GF-D8 (cell line): ENCODE measurements at places on chromosomes 6 and 20.

GRCh38 chr6:11392778-11393507 lies 144.6 kb upstream of the TMEM170B start:
- peak; percentile 97 for DNase-seq

GRCh38 chr20:14335052-14335451 lies 2.4 kb downstream of the FLRT3 start:
- DNase-seq = no peak

DNA sequence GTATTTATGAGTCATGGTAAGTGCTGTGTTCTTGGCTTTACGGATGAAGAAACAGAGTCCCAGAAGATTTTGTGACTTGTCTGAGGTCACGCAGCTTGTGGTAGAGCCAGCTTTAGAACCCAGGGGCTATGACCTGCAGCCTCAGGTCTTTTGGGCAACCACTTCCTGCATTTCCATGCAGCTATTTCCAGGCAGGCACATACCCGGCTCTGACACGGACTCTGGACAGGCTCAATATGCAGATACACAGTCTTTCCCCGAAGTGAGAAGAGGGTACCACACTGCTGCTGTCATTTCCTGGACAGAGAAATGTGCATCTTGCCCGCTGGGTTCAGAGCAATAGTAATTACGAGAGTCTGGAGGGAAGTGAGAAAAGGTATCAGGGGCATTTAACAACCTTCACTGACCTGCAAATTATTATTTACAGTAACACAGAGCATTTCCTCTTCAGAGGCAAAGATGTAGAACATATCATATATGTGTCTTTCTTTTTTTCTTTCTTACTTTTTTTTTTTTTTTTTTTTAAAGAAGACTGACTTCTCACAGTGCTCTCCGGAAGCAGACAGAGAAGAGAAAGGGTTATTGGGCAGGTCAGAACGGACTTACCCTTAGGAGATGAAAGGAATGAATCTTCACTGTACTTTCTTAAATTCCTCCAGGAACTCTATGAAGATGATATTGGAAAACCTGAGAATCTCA lies 185.1 kb downstream of the CLIC5 start:
- no peak for DNase-seq

- no peak for DNase-seq
Measured at GRCh38 chr20:62805155-62805710, 598 bp downstream of the OGFR start.

DNA sequence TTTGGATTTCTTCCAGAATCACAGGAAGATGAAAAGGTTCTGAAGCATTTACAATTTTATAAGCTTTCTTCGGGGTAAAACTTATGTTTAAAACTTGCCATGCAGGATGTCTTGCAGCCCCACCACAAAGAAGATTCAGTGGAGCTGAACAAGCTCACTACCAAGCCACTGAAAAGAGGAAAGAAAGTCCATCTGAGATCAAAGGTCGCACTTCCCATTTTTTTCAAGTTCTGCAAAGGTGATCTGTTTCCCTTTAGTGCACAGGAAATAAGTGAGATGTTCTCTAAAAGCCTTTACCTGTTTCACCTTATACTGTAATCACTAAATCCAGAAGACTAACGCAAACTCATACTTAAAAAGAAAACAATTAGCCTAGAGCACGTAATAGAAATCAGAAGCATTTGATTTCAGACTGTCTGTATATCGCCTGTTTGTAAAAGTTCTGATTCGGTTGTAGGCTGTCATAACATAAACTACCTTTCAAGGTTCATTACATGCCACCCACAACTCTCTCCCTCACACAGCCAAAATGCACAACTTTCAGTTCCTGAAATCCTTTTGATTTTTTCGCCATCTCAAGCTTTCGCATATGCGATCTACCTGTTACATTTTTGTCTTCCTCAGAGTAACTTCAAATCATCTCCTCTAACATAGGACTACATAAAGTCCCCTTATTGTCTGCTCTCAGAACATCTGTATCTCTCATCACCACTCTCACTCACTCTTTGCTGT lies 1.8 kb downstream of the ECHDC1 start:
- DNase-seq = peak; percentile 34

GRCh38 chr6:170063431-170063830 lies 227.4 kb downstream of the DLL1 start:
- DNase-seq = no peak

DNA sequence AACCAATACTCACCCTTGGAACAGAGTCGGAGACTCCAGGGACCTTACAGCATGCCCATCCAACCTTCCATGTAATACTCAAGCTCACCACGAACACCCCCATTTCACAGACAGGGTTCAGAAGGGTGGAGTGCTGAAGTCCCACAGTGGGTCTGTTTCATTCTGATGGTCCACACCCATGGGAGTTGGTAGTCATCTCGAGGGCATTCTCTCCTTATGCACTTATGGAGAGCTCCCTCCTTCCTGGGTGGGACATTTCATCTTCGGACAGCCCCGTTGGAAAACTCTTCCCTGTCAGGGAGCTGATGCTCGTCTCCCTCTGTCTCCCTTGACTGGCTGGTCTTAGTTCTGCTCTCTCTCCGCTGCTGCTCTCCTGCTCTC lies 38.9 kb downstream of the COX4I2 start:
- no peak for DNase-seq

GRCh38 chr20:25046736-25047666 lies 10.9 kb downstream of the ACSS1 start:
- DNase-seq = no peak

GRCh38 chr6:124054034-124054433 lies 250.4 kb downstream of the NKAIN2 start:
- no peak for DNase-seq

DNA sequence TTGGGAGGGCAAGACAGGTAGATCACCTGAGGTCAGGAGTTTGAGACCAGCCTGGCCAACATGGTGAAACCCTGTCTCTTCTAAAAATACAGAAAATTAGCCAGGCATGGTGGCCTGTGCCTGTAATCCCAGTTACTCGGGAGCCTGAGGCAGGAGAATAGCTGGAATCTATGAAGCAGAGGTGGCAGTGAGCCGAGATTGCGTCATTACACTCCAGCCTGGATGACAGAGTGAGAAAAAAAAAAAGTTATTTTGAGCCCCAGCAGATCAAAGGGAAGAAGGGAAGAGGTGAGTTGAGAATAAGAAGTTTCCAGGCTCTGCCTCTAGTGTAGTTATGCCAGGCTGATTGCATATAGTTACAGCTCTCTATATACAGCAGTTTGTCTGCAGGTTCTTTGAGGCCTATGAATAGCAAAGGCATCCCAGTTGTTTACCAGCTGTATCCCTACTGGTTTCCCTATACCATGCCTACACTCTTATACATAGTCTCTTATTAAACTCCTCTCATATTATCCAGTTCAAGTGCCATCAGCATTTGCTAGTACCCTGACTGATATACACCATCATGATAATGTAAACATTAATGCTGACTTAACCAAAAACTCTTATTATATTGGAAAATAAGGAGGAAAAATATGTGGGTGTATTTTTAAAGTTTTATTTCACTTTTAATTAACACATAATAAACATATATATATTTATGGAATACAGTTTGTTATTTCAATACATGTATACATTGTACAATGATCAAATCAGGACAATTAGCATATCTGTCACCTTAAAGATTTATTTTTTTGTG lies 823.6 kb upstream of the ADGRB3 start:
- no peak for DNase-seq

DNA sequence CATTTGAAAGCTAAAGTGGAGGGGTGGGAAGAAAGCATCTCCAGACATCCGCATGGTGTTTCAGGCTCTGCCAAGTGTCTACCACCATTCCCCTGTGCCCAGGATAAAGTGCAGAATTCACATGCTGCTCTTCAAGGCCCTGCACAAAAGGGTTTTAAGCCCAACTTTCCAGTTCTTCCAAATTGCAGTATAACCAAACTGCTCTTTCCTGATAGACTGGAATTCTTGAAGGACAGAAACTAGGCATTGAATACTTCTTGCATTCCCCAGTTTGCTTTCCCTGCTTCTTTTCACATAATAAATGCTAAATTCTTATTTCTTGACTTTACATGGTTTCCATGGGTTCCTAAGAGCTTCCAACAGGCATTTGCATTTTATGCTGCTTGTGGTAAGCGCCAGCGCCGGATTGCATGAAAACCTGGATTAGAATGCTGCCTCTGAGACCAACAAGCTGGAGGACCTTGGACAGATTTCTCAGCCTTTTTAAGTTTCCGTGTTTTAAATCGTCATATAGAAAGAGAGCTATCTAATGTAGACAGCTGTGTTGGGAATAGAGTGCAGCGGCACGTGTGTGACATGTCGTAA lies 7.9 kb downstream of the SOX4 start:
- no peak for DNase-seq

- no peak for DNase-seq
Measured at GRCh38 chr6:38198219-38198618, 378.7 kb downstream of the ZFAND3 start.

- no peak for DNase-seq
Measured at GRCh38 chr20:58755766-58756449, 63.3 kb downstream of the NPEPL1 start.

- no peak for DNase-seq
Measured at GRCh38 chr6:121748850-121749249, 313.4 kb downstream of the GJA1 start.
